ENCODE measurements at places on chromosomes 16 and 17.

DNA sequence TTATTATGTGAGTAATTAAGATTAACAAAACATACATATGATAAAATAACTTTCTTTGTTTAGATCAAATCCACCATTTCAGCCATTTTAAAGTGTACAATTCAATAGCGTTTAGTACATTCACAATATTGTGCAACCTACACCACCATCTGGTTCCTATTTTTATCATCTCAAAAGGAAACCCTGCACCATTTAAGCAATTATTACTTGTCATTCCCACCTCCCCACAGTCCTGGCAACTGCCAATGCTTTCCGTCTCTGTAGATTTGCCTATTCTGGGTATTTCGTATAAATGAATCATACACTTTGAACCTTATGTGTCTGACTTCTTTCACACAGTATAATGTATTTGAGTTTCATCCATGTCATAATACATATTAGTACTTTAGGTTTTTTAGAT is 162.5 kb upstream of the CNTNAP4 start:
- DNase-seq: no peak
- no peak overlapping the region for H3K27ac ChIP-seq
- H3K4me3 ChIP-seq: no peak overlapping the region
- no peaks in the 10 kb centered on the region for H3K36me3 ChIP-seq
- H3K4me1 ChIP-seq: no peaks in the 10 kb centered on the region

DNA sequence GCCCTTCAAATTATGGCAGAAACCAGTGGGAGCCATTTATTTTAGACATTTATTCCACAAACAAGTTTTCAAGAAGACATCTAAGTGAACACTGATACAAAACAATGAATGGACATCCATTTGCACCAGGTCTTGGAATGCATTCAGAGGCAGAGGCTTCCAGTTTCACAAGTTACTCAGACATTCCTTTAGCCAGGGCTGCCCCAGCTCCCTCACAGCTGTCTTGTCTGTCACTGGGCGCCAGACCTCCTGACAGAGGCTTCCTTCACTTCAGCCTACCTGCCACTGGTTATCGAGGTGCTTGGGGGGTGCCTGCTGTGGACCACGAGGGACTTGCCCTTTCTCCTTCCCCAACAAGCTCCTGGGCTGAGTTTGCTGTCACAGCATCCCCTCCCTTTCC is 19.2 kb downstream of the AQP8 start:
- H3K4me3 ChIP-seq: no peak overlapping the region
- H3K4me1 ChIP-seq: peaks cover 4% of the 10 kb centered on the region
- H3K27me3 ChIP-seq: no peaks in the 10 kb centered on the region
- no peak overlapping the region for H3K27ac ChIP-seq
- no peaks in the 10 kb centered on the region for H3K36me3 ChIP-seq
- DNase-seq: no peak

GRCh38 chr16:87709677-87710076 is 56.1 kb downstream of the KLHDC4 start:
- H3K4me3 ChIP-seq: no peak overlapping the region
- H3K27ac ChIP-seq: no peak overlapping the region
- no peaks in the 10 kb centered on the region for H3K27me3 ChIP-seq
- peaks cover 11% of the 10 kb centered on the region for H3K4me1 ChIP-seq

DNA sequence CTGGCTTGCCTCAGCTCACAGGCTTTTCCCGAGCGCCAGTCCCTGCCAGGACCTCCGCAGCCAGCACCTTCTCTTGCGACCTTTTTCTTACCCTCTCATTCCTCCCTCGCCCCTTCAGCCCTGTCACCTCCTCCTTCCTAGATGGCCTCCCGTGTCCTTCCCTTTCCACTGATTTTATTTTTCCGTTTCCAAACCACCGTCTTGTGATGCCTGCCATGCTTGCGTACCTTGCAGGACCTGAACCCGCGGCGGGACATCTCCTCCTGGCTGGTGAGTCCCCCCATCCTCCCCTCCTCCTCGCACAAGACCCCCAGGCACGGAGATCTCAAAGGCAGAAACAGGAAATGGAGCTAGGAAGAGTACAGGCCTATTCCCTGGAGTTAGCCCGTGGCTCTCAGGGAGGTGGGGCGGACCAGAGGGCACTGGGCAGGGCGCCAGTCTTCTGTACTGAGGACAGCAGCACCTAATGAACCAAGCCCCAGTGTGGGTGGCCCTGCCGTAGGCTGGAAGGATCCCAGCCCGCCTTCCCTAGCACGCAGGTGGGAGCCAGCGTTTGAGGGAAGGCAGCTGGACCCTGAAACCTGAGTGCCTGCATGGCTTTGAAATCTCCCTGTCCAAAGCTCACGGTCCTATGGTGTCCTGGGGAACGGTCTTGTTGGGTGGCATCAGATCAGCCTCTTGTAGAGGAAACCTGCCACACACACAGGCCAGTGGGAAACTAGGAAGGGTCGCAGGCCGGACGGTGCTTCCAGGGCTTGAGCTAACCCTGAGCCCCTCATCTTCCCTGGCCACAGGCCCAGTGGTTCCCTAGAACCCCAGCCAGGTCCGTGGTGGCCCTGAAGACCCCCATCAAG is 612 bp downstream of the CISD3 start:
- peaks cover 87% of the 10 kb centered on the region for H3K4me1 ChIP-seq
- peak overlapping the region; percentile 97 for H3K27ac ChIP-seq
- no peaks in the 10 kb centered on the region for H3K27me3 ChIP-seq
- peak overlapping the region; percentile 85 for H3K4me3 ChIP-seq
- DNase-seq: peak; percentile 95

DNA sequence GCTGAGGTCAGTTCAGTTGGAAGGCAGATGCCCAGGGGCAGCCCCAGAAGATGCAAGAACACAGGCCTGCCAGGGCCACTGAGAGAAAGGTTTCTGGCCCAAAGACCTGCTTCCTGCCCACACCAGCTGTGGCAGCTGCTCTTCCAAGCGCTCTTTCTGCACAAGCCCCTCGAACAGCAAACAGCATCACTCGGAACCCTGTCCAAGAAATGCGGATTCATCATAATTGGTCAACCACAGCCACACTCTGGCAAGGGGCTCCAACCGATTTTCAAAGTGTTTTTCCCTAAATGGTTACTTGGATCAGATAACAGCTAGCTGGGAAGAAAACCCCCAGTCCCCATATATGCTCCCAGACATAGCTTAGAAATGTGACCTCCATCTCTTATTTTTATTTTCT is 71.1 kb upstream of the DNAH17 start:
- H3K4me1 ChIP-seq: no peaks in the 10 kb centered on the region
- DNase-seq: no peak
- no peak overlapping the region for H3K27ac ChIP-seq
- no peaks in the 10 kb centered on the region for H3K36me3 ChIP-seq
- no peaks in the 10 kb centered on the region for H3K27me3 ChIP-seq

- no peaks in the 10 kb centered on the region for H3K36me3 ChIP-seq
- no peak for DNase-seq
- no peaks in the 10 kb centered on the region for H3K27me3 ChIP-seq
- no peaks in the 10 kb centered on the region for H3K4me1 ChIP-seq
Observed at GRCh38 chr16:79508294-79508693, 92.2 kb downstream of the MAF start.

DNA sequence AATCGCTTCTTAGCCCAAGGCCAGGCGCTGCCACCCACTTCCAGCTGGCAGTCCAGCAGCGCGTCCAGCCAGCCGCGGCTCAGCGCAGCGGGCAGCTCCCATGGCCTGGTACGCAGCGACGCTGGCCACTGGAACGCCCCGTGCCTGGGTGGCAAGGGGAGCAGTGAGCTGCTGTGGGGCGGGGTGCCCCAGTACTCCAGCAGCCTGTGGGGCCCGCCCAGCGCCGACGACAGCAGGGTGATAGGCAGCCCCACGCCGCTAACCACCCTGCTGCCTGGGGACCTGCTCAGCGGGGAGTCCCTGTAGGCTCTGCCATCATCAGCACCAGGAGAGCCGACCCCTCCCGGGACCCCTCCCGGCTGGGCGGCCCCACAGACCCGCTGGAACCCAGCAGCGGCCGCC is 24.0 kb downstream of the TMC6 start:
- H3K27ac ChIP-seq: no peak overlapping the region
- H3K4me3 ChIP-seq: no peak overlapping the region
- H3K4me1 ChIP-seq: no peaks in the 10 kb centered on the region
- no peaks in the 10 kb centered on the region for H3K27me3 ChIP-seq
- no peak for DNase-seq

DNA sequence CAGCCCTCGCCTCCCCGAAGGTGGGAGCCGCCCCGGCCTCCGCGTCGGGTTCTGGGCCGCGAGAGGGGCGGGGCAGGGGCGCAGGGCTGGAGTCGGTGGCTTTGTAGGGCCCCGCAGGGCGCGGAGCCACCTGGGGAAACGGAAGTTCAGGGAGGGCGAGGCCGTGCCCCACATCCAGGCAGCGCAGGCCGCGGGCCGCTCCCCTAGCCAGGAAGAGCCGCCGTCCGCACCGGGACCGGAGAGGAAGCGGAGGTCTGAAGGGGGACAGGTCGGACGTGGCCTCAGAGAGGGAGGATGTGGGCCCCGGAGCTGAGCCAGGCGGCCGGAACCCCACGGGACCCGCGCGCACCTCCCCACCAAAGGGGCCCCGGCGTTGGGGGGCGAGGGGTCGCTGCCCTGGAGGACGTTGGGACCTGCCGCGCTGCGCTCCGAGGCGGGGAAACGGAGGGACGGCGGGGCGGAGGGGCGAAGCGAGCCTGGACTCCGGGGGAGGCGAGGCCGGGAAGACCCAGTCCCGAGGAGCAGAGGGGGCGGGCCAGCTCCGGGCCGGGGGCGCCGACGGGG is 482 bp upstream of the SLC16A3 start:
- H3K36me3 ChIP-seq: no peaks in the 10 kb centered on the region
- H3K4me3 ChIP-seq: peak overlapping the region; percentile 61
- H3K27ac ChIP-seq: peak overlapping the region; percentile 99
- DNase-seq: peak; percentile 91

- no peaks in the 10 kb centered on the region for H3K27me3 ChIP-seq
- H3K4me3 ChIP-seq: peak overlapping the region; percentile 64
- H3K4me1 ChIP-seq: peaks cover 53% of the 10 kb centered on the region
- H3K27ac ChIP-seq: peak overlapping the region; percentile 100
- peak; percentile 86 for DNase-seq
- H3K36me3 ChIP-seq: peaks cover 29% of the 10 kb centered on the region
Observed at GRCh38 chr17:59837308-59838051, 55.3 kb downstream of the TUBD1 start.

- peaks cover 59% of the 10 kb centered on the region for H3K4me1 ChIP-seq
- peaks cover 8% of the 10 kb centered on the region for H3K36me3 ChIP-seq
- no peak for DNase-seq
- H3K4me3 ChIP-seq: no peak overlapping the region
- no peak overlapping the region for H3K27ac ChIP-seq
- no peaks in the 10 kb centered on the region for H3K27me3 ChIP-seq
Observed at GRCh38 chr17:18993905-18994526, 10.5 kb downstream of the FAM83G start.

DNA sequence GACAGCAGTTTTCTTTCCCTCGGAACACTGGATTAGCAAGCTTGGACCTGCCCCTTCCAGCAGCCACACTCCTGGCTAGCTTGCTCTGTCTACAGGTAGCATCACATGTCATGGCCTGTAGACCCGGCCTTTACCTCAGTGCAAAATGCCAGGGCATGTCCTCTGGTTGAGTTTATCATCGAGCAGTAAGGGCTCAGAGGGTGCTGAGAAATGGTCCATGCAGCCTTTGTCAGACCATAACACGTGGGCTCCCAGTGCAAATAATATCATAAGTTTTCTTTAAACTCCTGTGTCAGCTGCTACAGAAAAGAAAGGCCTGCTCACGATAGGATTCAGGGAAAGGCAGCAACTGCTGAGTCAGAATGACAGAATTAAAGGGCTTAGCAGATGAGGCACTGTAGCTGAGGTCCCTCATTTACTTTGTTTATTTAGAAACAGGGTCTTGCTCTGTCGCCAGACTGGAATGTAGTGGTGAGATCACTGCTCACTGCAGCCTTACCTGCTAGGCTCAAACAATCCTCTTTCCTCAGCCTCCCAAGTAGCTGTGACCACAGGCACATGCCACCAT is 8.0 kb upstream of the GNA13 start:
- no peaks in the 10 kb centered on the region for H3K36me3 ChIP-seq
- no peak overlapping the region for H3K4me3 ChIP-seq
- no peaks in the 10 kb centered on the region for H3K27me3 ChIP-seq

DNA sequence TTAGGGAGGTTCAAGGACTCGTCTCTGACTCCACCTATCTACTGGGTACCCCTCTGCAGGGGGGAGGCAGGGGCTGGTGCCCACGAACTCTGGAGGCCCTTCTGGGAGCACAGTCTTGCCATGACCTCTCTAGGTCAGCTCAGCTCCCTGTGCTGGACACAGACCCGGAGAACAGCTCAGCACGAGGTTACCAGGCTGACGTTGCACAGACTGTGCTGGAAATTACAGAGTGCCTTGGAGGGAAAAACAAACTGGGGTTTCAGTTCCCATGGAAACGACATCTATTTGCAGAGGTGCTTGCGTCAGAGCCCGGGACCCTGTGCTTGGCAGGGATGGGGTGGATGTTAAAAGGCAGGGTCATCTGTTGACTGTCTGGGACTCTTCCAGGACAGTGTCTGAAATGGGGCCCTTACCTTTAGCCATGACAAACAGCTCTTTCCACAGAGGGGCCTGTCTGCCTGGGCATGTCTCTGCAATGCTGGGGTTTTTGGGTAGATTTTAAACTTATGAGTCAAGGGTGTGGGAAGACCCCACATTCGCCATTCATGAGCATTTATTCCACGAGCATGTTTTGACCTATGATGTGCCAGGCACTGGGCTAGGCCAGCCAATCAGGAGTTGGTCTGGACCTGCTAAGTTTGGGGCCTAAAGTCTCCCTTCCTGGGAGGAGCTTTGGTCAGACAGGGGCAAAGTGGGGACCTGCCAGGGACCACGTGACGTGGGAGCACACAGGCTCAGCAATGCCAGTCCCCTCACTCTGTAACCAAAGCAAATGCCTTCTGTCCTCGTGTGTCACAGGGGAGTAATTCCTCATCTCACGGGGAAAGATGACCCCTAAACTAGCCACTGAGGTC is 22.5 kb downstream of the CCR7 start:
- peak overlapping the region; percentile 92 for H3K27ac ChIP-seq
- no peak overlapping the region for H3K4me3 ChIP-seq
- peaks cover 30% of the 10 kb centered on the region for H3K4me1 ChIP-seq
- H3K27me3 ChIP-seq: no peaks in the 10 kb centered on the region
- DNase-seq: peak; percentile 96
- no peaks in the 10 kb centered on the region for H3K36me3 ChIP-seq

DNA sequence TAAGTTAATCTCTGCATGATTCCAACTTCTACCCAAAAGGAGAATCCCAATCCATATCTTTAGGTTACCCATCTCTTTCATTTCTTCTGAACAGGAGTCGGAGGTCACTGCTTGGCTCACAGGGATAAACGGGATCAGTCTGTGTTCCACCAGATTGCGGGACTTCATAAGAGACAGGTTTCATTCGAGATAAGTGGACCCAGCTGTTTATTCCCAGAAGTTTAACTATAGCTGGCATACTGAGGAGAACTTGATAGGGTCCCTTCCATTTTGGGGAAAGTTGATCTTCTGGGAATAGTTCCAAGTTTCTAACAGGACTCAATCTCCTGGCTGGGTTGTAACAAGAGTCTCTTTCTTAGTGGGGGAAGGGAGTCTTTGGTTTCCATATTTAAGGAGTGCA is 45.4 kb upstream of the ARL4D start:
- H3K27me3 ChIP-seq: no peaks in the 10 kb centered on the region
- H3K4me1 ChIP-seq: no peaks in the 10 kb centered on the region
- no peak for DNase-seq
- H3K27ac ChIP-seq: no peak overlapping the region
